ENCODE measurements at places on chromosomes 1 and 21.
A peak's percentile ranks its signal among the peaks of the same experiment; 100 is the strongest.

GRCh38 chr1:18238190-18238589 lies 130.6 kb downstream of the IGSF21 start:
- no peak for DNase-seq

DNA sequence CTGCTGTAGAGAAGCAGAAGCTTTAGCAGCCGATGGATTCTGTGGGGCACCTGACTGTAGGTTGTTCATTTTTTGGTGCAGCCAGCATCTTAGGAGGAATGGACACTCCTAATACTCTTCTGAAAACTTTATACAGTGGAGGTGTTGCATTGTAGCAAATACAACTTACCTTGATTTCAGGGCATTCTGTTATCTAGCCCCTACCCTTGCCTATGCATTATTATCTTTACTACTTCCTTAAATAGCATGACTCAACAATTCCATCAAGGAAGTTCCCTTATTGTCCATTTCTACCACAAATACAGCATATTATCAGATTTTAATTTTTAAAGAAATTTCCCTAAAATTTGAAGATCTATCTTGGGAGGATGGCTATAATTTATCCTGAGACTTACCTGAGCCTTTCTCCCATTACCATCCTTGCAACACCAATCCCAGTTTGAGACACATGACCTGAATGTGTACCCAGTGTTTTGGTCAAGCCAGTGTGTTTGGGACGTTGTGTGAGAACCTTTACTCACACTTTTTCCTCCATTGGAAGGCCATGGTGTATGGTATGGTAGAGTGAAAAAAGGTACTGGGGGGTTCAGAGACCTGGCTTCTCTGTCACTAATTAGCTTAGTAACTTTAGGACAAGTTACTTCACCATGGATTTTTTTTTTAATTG lies 9.2 kb downstream of the POU2F1 start:
- DNase-seq: no peak

- no peak for DNase-seq
These were observed 18.1 kb upstream of the NBPF1 start for GRCh38 chr1:16631248-16632043.

DNA sequence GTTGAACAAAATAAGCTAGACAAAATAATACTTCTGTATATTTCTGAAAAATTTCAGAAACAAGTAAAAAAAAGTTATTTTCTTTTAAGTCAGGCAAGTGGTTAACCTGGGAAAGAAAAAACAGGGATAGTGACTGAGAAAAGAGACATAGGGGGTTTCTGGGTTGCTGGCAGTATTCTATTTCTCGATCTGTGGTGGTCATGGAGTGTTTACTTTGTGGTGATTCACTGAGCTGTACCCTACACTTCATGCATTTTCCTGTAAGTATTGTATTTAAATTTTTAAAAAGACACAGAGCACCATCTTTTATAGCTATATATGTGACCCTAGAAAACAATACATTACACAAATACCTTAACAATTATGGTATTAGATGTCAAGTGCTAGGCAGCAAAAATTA lies 58.2 kb downstream of the ZNF644 start:
- DNase-seq: no peak

DNA sequence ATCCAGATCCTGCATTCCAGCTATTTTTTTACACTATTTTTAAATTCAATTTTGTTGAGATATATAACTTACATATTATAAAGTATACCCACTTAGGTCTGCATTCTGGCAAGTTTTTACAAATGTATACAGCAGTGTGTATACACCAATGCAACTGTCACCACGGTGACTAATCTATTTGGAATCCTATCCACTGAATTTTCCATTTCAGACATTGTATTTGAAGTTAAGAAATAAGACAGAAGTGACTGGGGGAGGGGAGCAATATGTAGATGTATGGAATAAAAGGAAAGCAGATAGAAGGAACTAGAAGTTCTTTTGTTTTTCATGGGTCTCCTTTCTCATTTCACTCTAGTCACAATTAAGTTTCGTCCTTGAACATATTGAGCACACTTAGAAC lies 431.5 kb upstream of the CHRM3 start:
- DNase-seq: no peak

DNA sequence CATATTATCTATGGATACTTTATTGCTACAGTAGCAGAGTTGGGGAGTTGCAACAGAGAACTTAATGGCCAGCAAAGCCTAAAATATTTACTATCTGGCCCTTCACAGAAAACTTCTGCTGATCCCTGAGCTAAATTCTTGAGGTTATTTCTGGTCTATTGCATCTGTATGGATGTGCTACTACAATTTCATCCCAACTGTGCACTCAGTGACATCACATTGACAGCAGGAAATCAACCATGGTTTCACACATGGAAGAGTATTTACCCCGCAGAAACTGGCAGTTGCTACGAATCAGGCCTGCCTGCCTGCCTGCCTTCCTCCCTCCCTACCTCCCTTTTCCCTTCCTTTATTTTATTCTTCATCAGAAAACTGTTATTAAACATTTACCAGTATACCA lies 12.1 kb downstream of the CLCA2 start:
- DNase-seq: peak; percentile 15

DNA sequence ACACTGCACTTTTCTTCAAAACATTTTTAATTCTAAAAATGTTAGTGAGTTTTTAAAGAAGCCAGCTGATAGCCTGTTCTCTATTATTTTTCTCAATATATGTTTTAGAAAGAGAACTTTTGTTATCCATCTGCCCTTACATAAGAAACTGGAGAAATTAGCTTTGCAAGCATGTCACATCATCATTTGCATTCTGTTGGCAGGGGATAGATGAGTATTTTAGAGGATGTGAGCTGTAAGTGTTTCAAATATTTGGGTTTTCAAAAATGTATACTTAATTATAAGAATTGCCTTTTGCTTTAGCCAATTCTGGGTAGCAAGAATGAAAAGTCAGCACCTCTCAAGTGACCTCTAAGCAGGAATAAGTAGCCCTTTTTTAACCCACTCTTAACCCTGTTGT lies 7.4 kb downstream of the NFIA start:
- DNase-seq: no peak

GRCh38 chr1:115748401-115749150 lies 19.9 kb downstream of the CASQ2 start:
- DNase-seq: no peak

- DNase-seq: peak; percentile 7
These were observed at the start of gene ADORA1 for GRCh38 chr1:203127666-203128430. ADORA1 (plus strand) TSS chr1:203127726; CDS start chr1:203128842, 1,116 bp downstream.

GRCh38 chr1:114108751-114109255 lies 44.9 kb downstream of the SYT6 start:
- DNase-seq: no peak

GRCh38 chr1:236425031-236425663 lies 31.1 kb downstream of the EDARADD start:
- no peak for DNase-seq

DNA sequence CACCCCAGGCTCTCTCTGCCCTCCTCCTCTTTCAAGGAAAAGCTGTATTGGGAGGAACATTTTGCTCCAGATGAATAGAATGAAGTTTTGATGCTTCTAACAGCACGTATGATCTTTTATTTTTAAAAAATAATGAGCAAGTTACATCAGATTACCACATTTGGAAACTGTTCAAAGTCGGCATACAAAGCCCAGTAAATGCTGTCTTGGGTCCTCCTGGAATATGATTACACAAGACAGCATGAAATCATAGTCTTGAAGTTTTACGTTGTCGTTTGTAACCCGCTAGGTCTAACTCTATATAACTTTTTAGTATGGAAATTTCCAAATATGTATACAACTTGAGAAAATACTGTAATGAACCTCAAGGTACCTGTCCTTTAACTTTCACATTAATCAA lies 385.6 kb downstream of the HLX start:
- no peak for DNase-seq

DNA sequence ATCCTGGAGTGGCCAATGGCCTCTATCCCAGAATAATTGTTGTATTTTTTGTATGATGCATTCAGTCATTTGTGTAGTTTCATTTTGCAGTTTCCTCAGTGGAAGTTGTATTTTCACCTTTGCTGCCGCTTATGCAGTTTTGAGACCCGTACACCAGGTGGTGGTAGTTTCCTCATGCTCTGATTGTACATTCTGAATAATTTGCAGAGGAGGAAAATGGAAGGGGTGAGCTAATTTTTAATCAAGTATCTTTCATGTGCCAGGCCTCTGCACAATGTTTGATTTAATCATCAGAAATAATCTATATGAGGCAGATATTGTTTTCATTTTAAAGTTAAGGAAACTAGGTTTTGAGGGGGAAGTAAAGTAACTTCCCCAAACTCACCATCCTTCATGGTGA lies 29.5 kb downstream of the HLX start:
- peak; percentile 16 for DNase-seq

- no peak for DNase-seq
These were observed 92.7 kb downstream of the ESRRG start for GRCh38 chr1:216630532-216630931.

GRCh38 chr1:96634883-96635282 lies 86.7 kb upstream of the PTBP2 start:
- DNase-seq: peak; percentile 88

GRCh38 chr1:223211323-223211985 lies 68.4 kb upstream of the TLR5 start:
- peak; percentile 9 for DNase-seq

DNA sequence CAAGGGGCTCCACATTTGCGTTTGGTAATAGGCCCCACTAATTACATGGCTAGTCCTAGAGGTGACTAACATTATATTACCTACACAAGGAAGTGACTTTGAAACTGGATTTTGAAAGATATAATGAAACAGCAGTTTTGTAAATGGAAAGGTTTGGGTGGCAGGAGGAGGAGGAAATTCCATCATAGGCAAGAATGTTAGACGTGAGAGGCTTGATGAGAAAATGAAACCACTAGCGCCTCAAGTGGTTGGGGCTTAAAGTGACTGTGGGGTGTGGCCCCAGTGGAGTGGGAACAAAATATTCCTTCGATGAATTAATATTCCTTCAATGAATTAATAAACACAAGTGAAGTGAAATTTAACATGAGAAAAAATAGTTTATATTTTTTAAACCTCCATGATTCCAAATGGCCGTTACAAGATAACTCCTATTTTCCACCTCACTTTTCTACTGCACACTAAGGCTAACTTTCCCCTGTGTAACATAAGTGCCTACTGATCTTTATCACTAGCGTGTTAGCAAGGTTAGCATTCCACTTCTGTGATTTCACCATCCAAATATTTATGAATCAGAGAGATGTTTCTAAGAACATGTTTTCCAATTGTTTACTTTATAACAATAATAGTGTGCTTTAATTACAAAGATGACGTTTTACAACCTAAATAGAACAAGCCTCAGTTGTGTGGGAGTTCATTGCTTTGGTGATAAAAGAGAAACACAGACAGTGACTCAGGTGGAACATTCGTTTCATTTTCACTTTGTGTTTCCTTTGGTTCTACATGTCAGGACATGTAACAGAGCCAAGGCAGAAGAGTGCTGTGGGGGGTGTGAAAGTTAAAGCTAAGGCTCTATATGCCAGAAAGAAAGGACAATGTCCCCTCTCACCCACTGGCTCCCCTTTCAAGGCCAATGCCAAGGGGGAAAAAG lies 12.5 kb upstream of the ATF3 start:
- DNase-seq: no peak

DNA sequence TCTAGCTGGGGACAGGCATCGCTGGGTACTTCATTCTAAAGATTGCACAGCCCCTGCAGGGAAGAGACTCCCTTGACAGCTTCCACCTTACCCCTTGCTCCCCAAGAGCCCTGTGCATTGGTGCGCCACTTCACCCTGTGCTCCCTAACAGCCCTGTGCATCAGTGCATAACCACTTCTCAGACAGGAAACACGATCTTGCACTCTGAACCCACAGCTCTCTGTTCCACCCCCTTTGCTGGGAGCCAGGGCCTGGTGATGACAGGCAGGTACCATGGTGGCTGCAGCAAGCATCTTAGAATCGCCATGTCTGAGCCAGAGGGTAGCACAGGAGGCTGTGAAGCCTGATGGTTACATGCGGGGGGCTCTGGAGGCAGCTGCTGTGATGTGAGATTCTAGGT lies 5.0 kb downstream of the ALPL start:
- peak; percentile 16 for DNase-seq

DNA sequence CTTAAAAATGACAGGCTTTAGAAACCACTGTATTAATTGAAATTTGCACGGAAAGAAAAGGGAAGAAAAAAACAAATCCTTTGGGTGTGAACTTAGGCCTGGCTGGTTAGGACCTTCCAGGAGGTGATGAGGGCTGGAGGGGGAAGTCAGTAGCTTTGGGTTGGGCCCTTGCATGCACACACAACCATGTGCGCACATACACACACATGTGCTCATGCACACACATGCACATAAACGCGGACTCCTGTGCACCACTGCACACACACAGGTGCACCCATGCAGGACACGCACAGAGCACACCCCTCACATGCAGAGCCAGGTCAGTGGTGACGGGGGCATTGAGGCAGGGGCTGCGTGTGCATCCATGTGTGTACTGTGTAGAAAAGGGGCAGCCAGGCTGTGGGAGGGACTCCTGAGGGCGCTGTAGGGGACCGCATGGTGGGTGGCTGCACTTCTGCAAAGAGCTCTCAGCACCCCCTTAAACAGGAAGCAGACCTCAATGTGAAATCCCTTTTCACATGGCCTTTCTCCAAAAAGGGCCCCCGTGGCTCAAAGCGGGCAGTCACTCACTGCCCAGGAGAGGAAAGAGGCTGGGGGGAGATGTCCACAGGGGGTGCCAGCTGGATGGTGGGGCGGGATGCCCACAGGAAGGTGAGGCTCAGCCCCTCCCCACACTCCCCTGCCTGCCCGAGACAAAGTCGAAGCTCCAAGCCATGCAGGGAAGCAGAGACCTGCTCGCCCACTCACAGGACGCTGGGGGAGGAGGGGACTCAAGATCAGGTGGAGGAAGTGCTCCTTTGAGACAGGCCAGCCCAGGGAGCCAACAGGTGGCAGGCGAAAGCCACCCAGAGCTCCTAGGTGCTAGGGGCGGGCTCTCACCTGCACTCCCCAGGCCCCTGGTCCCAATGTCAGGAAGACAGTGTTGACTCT lies 95.2 kb downstream of the ITPKB start:
- no peak for DNase-seq

DNA sequence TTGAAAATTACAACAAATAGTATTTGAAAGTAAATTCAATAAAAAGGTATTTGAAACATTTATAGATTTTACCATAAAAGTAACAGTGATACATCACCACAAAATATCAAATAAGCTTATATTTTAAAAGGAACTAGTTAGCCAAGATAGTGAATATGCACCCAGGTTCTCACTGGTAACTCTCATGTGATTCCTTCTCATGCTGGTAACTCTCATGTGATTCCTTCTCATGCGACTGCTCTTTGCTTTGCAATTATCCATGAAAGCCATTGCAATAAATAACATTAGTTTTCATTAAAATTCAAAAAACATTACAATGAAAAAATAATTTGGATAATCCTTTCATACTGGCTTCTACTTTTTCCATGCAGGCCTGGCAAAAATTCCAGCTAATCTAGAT lies 75.4 kb downstream of the AHCTF1 start:
- no peak for DNase-seq

DNA sequence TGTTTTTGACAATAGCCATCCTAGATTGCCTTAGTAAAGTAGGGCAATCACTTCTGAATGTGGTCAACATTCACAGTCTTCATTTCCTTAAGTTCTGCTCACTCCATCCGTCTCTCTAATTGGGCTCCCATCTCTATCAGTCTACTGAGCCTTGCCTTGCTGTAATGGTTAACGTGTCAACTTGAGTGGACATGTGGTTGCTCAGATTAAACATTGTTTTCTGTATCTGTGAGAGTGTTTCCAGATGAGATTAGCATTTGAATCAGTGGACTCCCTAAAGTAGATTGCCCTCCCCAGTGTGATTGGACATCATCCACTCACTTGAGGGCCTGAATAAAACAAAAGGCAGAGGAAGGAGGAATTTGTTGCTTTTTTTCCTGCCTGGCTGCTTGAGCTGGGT lies 26.4 kb downstream of the C1orf216 start:
- no peak for DNase-seq
